Colonic mucosa (tissue), 4 donors: ENCODE measurements at places on chromosomes 12 and 14.

DNA sequence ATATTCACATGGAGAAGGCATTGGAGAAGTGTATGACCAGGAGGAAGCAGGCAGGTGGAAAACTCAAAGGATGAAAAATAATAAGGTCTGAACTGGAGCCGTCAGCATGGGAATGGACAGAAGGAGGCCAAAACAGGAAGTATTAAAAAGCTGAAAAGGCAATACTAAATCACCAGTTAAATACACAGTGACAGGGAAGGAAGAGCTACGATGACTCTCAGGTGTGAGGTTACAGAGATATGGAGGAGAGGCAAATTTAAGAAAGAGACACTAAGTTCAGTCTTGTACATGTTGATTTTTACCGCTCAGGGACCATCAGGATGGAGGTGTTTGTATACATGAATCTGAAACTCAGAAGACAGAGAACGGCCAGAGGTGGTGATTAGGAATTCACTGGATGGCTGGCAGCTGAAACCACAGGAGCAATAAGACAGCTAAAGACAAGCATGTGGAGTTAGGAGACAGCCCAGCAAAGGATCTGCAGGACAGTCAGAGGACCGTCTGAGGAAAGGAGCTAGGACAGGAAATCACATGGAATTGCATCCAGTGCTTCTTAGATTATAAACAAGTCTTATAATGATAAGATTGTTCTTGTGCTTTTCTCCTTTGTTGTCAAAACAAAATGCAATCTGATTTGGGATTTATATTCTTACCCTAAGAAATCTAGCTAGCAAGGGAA, 33.9 kb upstream of the CDKN3 start:
- no peak for DNase-seq

- peak; percentile 39 for DNase-seq
Measured at GRCh38 chr12:94710933-94711332, 60.6 kb upstream of the TMCC3 start.

- DNase-seq = no peak
Measured at GRCh38 chr12:107243341-107243740, 150.0 kb upstream of the CRY1 start.

DNA sequence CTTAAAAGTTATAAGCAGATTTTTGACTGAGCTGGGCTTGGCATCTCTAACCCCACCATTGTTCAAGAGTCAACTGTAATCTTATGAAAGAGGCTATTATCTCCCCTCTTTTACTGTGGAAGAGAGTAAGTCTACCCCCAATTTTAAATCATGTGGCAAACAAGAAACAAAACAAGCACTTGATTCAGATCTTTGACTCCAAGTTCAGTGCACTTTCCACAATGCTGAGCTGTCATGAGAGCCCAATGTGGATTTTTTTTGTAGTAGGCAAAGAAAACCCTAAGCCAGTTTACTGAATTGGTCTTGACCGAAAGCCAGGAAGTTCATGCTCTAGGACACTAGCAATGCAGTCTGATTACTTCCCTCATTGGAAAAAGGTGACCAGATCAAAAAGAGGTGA, 306.2 kb downstream of the GALC start:
- DNase-seq = no peak

- DNase-seq = no peak
Measured at GRCh38 chr12:79424109-79424721, 266.5 kb downstream of the PAWR start.

DNA sequence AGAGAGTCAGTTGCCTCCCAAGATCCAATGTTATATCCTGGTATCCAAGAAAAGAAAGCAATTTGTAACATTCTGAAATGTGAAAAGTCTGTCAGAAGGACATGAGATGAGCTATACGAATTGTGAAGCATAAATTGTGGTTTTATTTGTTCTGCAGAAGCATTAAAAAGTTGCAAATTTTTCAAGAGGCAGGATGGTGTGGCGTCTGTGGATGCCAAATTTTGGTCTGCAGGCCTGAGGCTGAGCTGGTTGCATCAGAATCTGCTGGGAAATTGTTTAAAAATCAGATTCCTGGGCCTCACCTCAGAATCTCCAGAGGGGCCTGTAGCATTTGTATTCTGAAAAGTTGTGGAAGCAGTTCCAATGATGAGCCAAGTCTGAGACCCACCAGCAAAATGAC, 284.7 kb downstream of the NUAK1 start:
- DNase-seq = no peak

- no peak for DNase-seq
Measured at GRCh38 chr14:21894003-21894897, 220.6 kb upstream of the OR4E1 start.

DNA sequence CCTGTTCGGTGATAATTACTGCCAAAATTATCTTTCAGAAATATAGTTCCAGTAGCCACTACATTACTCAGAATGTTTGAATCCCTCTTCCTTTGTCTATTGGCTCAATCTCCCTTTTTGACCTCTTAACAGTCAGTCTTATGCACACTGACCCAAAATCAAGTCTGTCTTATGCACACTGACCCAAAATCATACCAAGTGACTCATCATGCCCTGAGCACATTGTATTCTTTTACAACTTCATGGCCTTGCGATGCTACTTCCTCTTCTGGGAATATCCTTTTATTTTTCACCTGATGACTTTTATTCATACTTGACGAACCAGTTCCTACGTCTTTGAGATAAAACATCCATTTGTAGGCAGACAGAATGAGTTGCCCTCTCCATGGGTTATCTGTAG, 182.3 kb downstream of the NPAS3 start:
- DNase-seq = no peak

- peak; percentile 55 for DNase-seq
Measured at GRCh38 chr14:103385929-103386712, 906 bp downstream of the MARK3 start.

GRCh38 chr12:108102363-108102762, 26.7 kb upstream of the WSCD2 start:
- no peak for DNase-seq

GRCh38 chr12:75981247-75982168, 50.1 kb downstream of the PHLDA1 start:
- no peak for DNase-seq

GRCh38 chr12:94767956-94768355, 117.6 kb upstream of the TMCC3 start:
- no peak for DNase-seq

DNA sequence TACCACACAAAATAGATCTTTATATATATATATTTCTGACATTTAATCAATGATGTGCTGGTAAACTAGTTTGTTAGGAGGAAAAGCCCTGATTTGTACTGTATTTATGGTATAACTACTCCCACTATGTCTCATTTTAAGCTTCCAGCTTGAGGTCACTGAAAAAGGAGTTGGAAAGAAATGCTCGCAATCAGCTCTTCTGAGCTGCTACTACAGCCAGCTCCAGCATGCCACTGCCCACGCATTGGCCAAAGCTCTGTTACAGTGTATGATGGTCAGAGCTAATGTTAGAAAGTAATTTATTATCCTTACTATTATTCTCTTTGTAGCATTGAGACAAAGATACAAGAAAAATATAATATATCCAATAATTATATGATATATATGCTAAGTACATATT, 55.0 kb upstream of the PCED1B start:
- no peak for DNase-seq

DNA sequence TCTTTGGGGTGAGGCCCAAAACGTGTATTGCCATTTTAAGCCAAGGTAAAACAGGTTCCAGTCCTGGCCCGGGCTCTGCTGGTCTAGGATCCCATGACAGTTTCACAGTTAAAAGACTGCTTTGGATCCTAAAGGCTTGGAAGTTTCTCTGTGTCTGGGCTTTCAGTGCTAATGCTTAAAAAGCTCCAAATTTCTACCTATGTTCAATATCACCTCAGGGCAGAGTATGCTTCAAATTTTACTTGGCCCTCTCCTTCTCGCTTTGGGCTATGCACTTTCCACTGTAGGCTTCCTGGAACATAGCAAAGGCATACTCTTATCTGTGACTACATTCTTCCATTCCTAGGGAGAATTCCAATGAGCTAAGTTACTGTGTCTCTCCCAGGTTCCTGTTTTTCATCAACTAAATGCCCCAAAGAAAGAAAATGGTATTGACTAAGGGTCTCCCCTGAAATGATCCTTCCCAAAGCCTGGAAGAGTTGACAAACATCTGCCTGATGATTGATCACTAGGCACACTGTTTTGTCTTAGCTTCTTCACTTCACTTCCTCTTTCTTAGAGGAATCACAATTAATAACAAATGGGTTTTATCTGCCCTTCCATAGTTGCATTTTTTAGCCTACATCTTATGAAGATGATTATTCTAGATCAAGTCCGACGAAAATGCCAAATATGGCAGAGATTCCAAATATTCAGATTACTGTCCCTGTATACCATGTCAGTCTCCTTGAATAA, 79.4 kb downstream of the TMTC2 start:
- DNase-seq = no peak

DNA sequence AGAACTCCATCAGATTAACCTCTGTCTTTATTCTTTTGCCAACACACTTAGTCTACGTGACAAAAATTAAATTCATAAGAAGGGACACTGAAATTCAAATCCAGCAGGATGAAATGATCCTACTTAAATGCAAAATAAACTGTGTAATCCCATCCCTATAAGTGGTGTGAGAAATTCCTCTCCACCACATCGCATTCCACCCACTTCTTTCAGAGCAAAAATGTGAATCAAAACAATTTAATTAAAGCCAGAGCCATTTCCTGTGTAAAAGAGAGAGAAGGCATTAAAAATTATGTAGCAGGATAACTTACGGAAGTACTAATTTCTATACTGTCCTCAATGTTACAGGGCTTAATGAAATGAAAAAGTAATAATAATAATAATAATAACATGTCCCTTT, 844.3 kb downstream of the GALC start:
- no peak for DNase-seq

GRCh38 chr14:58663494-58664111, 25.8 kb downstream of the DACT1 start:
- DNase-seq = no peak

GRCh38 chr12:13141686-13142085, 38.2 kb upstream of the GSG1 start:
- no peak for DNase-seq

GRCh38 chr12:121167232-121167820, 34.6 kb downstream of the P2RX7 start:
- DNase-seq = no peak

DNA sequence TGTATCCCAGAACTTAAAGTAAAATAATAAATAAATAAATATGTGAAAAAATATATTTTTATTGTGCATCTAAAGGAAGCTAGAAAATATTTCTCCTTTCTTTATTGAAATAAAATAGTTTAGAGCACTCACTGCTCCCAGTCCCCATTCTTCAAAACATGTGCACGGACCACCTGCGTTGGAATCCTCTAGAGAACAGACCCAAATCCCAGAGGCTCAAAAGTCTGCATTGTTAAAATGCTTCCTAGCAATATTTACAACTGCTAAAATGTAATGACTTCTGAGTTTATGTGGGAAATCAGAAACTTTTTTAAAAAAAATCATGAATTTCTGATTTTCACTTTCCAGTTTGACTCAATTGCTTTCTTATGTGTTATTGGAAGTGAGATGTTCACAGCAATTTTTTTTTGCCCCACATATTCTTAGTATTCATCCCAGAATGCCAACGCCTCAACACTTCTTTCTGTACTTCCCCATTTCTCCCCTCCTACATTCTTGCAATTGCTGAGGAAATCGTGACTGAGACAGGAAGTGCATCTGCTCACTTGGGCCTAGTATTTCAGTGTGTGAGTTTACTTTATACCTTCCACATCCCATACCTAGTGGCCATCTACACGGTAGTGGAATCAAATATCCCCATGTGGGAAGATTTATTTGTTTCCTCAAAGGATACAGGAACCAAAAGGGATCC, 116.0 kb upstream of the FLRT2 start:
- DNase-seq = no peak

- DNase-seq = no peak
Measured at GRCh38 chr14:39868251-39868650, 436.0 kb upstream of the FBXO33 start.

GRCh38 chr12:31626270-31626995, 33.1 kb upstream of the ETFBKMT start:
- DNase-seq = no peak

- DNase-seq = no peak
Measured at GRCh38 chr12:100229036-100229635, 28.5 kb downstream of the ACTR6 start.

DNA sequence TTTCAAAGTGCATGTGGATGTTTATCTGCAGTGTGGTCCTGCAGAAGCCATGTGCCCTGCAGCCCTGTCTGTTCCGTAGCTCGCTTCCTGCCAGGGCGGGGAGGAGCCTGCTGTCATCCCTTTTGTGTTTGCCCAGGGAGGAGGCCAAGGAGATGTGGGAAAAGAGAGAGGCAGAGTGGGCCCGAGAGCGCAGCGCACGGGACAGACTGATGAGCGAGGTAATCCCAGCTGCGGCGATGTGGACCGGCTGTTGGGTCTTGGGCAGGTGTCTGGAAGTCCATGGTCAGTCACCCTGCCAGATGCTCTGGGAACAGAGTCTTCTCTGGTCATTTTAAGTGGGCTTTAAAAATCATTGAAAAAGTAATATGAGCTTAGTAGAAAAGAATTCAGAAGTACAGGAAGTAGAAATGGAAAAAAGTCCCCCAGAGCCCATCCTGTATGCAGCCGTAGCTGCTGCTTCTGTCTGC, 12.8 kb downstream of the TCHP start:
- DNase-seq = no peak

DNA sequence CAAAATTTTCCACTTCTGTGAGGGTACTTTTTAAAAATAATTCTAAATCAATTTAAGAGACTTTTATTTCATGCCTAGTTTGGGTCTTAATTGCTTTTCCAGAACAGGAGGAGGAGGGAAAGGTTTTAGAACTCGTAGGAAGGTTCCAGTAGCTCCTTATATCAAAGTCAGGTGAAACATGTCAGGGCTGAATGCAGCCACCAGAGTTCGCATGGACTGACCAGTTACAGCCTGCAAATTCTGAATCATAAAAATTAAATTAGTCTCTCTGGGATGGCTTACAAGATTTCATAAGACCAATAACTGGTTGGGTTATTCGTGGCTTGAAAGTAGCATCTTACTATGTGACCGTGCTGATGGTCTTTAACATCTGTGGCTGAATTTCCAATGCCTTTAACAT, 397 bp downstream of the BDKRB1 start:
- no peak for DNase-seq

DNA sequence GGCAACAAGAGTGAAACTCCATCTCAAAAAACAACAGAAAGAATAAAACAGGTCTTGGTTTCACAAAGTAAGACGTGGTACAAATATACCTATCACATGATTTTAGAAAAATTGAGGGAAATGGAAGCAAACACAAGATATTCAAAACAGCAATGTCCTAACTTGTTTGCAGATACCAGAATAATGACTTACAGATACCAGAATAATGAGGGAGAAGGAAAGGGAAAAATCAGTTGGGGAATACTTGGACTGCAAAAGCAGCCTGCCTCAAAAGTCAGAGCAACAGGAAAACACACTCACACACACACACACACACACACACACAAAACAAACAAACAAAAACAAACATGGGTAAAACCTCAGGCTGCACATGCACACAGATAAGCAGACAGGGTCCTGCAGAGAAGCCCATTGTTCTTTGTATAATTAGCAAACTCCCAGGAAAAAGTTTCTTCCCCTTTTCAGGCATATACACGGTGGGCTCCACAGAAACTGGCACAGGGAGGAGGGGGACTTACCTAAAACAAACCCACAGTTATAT, 65.7 kb upstream of the CAPRIN2 start:
- DNase-seq = no peak
